ENCODE measurements at places on chromosomes 6 and 20.

- no peak for DNase-seq
Measured at GRCh38 chr6:57159127-57159526, 13.0 kb upstream of the BAG2 start.

- no peak for DNase-seq
Measured at GRCh38 chr6:150202934-150203333, 60.1 kb downstream of the PPP1R14C start.

- DNase-seq: peak; percentile 65
Measured at GRCh38 chr6:157240059-157240959, 83.0 kb downstream of the TMEM242 start.

DNA sequence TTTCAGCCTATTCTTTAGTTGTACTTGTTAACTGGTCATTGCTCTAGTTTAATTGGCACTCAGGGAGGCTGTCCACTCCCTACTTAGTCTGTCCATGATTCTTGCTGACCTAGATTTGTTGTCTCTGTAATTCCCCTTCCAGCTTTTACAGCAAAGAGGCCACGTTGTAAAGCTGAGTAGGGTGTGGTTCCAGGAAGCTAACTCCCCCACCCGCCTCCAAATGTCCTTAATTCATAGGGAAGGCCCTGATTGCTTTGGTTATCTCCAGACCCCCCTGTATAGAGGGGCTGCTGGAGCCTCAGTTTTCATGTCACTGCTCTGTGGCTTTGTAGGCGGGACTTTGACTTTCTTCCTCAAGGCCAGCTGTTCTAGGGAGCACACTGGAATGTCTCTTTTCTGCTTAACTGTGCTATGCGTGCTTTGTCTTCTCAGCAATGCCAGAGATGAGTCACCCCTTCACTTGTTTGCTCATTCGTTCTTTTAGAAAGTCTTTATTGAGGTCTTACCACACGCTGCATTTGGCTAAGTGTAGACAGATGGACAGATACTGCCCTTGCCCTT lies 175.1 kb upstream of the JAG1 start:
- DNase-seq: peak; percentile 31

DNA sequence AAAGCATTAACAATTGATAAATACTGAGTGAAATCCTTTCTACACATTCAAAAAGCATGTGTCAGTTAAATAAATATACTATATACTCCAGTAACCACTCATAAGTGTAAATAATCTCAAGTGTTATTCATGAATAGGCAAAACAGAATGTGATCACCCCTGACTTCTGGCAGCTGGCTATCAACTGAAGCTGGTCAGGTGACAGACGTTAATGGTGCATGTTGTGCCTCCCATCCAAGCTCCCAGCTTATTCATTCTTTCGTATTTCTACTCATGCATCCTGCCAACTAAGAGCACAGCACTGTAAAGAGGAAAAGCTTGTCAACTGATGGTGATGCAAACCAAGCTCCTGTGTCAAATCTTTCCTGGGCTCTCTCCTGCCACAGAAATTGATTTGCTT lies 7.7 kb downstream of the PSMB1 start:
- DNase-seq: no peak

- no peak for DNase-seq
Measured at GRCh38 chr20:37007898-37008649, 56.6 kb upstream of the SAMHD1 start.

DNA sequence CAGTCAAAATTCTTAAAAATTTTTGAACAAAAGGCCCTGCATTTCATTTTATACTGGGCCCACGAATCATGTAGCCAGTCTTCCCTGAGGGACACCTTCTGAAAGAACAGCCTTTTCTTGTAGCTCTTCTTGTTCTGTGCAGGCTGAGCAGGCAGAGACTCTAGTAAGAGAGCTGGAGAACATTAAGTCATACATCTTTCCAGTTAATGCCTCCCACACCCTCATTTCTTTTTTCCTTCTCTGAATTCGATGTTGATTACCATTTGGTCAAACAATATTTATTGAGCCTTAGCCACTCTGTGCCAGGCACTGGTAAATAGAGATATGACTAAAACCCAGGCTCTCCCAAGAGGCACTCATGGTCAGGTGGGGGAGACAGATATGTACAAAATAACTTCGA lies 33.6 kb downstream of the METTL24 start:
- DNase-seq: no peak

Measured in H54 (cell line).